ENCODE measurements at places on chromosomes 3 and 15. TPM values are rescaled to one million over a fixed set of nuclear protein-coding genes. Genes with fewer than 3 reads are reported as not detected.

Gene GOLGA8M
- total RNA-seq: not detected

Gene RAB6B
- total RNA-seq: 0.51 TPM

Gene PLIN1
- not detected for total RNA-seq

Gene ASB14
- 0.20 TPM for total RNA-seq

Gene NAA80
- total RNA-seq: 23.5 TPM

Gene ALS2CL
- 3.9 TPM for total RNA-seq

Gene GPR87
- total RNA-seq: 1.3 TPM

Gene BLM
- 13.1 TPM for total RNA-seq

All from HT1080 (cell line).